ENCODE measurements at places on chromosomes 3 and 15.

- no peak overlapping the region for H3K27ac ChIP-seq
- no peaks in the 10 kb centered on the region for H3K4me1 ChIP-seq
- H3K27me3 ChIP-seq = no peaks in the 10 kb centered on the region
- no peak overlapping the region for H3K4me3 ChIP-seq
- DNase-seq = no peak
- H3K36me3 ChIP-seq = no peaks in the 10 kb centered on the region
These were observed 105.2 kb upstream of the BNIP2 start for GRCh38 chr15:59794229-59794886.

GRCh38 chr15:29790607-29791006 is 31.7 kb downstream of the TJP1 start:
- H3K4me1 ChIP-seq = no peaks in the 10 kb centered on the region
- H3K27ac ChIP-seq = no peak overlapping the region
- no peak overlapping the region for H3K4me3 ChIP-seq

GRCh38 chr3:131553495-131554247 is 50.9 kb upstream of the MRPL3 start:
- DNase-seq = no peak
- no peaks in the 10 kb centered on the region for H3K27me3 ChIP-seq
- H3K4me3 ChIP-seq = no peak overlapping the region
- peaks cover 3% of the 10 kb centered on the region for H3K4me1 ChIP-seq
- H3K36me3 ChIP-seq = no peaks in the 10 kb centered on the region

DNA sequence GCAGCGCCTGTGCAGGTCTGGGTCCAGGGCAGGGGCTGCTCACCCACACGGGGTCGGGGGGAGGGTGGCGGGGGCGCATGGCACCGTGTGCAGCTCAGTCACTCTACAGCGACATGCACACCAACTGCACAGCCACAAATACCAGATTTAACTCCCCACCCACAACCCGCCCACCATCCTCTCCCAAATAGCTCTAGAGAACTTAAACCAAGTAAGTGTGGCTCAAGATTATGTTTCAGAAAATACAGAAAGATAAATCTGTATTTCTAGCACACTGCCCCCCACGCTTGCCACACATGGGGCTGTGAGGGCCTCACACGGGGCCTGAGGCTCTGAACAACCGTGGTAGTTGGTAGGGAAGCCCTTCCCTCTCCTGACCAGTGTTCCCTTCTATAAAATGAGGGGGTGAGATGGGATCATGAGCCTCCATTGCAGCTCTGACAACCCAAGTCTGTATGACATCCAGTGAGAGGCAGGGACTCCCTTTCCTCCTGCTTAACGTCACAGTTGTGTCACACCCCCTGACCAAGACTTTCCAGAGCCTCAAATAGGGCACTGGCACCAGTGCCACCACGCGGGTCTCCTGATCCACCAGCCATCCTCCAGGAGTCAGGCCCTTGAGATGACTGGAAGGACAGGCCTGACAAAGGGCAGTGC is 23.1 kb downstream of the POC1A start:
- DNase-seq = no peak
- no peaks in the 10 kb centered on the region for H3K36me3 ChIP-seq
- peaks cover 2% of the 10 kb centered on the region for H3K4me1 ChIP-seq
- H3K27ac ChIP-seq = no peak overlapping the region
- no peak overlapping the region for H3K4me3 ChIP-seq

- H3K4me1 ChIP-seq = peaks cover 5% of the 10 kb centered on the region
- no peak for DNase-seq
- no peaks in the 10 kb centered on the region for H3K36me3 ChIP-seq
- no peak overlapping the region for H3K27ac ChIP-seq
These were observed 62.6 kb upstream of the SLC2A2 start for GRCh38 chr3:171088964-171089754.

GRCh38 chr3:169148448-169149348 is 514.8 kb downstream of the MECOM start:
- H3K27me3 ChIP-seq = no peaks in the 10 kb centered on the region
- no peak for DNase-seq
- peak overlapping the region; percentile 2 for H3K4me3 ChIP-seq
- no peaks in the 10 kb centered on the region for H3K36me3 ChIP-seq
- peaks cover 3% of the 10 kb centered on the region for H3K4me1 ChIP-seq

DNA sequence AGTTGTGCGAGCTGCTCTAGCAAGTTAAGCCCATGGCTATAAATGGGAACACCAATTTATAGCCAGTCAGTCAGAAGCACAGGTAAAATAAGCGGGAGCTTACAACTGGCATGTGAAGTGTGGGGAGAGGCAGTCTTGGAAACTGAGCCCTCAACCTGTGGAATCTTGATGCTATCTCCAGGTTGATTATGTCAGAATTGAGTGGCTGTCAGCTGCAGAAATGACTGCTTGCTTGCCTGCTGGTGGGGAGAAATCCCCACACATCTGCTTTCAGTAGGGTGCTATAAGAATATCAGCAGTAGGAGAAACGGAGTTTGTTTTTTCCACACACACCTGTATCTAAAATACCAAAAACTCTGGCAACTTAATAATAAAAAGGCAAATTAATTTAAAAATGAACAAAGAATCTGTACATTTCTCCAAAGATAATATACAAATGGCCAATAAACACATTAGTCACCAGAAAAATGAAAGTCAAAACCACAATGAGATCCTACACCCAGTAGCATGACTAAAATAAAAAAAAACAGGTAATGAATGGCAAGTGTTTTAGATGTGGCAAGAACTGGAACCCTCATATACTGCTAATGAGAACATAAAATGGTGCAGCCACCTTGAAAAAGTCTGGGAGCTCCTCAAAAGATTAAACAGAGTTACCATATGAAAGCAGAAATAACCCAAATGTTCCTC is 26.0 kb upstream of the MAP4 start:
- H3K36me3 ChIP-seq = no peaks in the 10 kb centered on the region
- H3K4me1 ChIP-seq = peaks cover 6% of the 10 kb centered on the region
- no peak overlapping the region for H3K4me3 ChIP-seq
- H3K27ac ChIP-seq = no peak overlapping the region

DNA sequence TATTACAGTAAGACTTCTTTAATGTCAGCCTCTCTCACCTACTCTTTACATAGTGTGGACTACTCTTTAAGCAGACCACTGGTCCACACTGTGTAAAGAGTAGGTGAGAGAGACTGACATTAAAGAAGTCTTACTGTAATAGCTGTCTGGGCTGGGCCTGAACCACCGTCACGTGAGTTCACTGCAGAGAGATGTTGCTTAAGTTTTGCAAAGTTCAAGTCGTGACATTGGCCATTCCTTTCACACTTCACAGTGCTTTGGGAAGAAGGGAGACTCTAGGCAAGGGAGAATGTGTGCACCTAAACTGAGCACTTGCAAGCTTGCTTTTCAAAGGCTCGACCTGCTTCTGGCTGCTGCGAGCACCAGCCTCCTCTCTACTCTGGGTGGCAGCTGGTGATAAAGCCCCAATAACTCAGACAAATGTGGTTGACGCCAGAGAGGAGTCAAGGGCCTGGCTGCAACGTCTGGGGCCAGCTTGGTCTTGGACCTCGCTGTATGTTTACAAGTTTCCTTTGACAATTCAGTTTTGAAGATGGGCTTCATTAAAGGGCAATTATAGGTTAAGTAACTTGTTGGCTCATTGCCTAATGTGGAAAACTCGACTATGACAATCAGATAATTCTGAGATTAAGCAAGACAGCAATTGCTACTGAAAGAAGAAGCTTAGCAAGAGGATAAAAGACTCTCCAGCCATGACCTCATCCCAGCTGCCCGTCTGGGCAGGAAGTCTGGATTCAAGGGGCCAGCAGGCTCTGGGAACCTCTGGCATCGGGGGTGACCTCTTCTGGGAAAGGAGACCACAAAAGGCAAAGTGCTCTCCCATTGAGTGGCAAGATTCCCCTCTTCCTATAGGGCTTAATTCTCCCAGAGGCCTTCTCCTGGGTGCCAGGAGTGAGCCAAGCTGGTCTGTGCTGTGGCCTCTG is 242.1 kb upstream of the TLE3 start:
- H3K27ac ChIP-seq = no peak overlapping the region
- no peak overlapping the region for H3K4me3 ChIP-seq
- no peaks in the 10 kb centered on the region for H3K4me1 ChIP-seq
- H3K27me3 ChIP-seq = no peaks in the 10 kb centered on the region

Measured in ovary (tissue), 10 donors.